Posterior cingulate gyrus (tissue), 11 donors: ENCODE measurements at places on chromosomes 12 and 14.

GRCh38 chr12:111780166-111780565, 13.4 kb downstream of the ALDH2 start:
- no peak for DNase-seq

- no peak for DNase-seq
Measured at GRCh38 chr12:44637875-44638274, 238.2 kb downstream of the NELL2 start.

GRCh38 chr14:102362084-102362483, 606 bp downstream of the CINP start:
- no peak for DNase-seq

DNA sequence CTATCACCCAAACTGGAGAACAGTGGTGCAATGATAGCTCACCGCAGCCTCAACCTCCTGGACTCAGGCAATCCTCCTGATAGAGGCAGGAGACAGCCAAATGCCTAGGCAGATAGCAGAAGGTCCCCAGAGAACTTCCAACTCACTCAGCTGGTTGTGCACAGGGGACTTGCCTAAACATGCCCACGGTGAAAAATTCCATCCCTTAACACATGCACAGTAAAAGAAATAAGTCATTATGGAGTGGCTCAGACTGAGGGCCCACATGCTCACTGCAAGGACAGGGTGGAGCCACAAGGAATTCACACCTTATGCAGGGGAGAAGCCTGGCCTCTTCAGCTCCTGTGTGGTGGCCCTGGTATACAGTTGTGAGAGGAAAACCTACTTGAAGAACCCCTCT, 525.8 kb upstream of the ATP2B1 start:
- DNase-seq, result no peak

DNA sequence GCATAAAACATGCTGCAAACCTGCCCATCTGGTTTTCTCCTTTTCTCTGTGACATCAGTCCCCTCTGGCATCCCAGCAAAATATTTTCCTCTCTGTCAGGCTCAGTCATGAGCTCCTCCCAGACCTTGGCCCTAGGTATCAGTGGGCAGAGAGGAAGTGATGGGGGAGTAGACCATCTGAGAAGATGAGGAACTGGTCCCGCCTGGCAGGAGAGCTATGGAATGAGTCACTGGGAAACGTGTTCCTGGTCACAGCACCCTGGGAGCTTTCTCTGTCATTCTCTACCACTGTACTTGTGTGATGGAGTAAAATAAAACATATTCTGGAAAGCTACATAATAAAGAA, 5.0 kb upstream of the SRSF9 start:
- DNase-seq, result peak; percentile 77

GRCh38 chr14:101074196-101075024, 170.9 kb upstream of the RTL1 start:
- DNase-seq, result no peak

- DNase-seq, result no peak
Measured at GRCh38 chr12:124940143-124940392, 25.6 kb upstream of the UBC start.
